Hippocampal formation (tissue), 2 donors: ENCODE measurements at places on chromosomes 12 and 14.

- DNase-seq = no peak
Measured at GRCh38 chr14:91229005-91229382, 15.5 kb downstream of the GPR68 start.

DNA sequence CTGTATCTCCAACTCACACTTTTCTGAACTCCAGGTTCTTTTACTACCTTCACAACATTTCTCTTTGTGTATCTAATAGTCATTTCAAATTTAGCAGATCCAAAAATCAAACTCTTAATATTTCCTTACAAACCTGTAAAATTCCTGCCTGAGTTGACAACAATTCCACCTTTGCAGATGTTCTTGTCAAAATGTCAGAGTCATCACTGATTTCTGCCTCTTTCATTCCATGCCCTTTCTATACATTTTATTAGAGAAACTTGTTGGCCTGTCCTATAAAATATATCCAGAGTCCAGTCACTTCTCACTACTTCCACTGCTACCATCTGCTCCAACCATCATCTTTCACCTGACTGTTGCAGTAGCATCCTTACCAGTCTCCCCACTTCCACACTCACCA is 119.7 kb downstream of the CAPZA3 start:
- DNase-seq = no peak

DNA sequence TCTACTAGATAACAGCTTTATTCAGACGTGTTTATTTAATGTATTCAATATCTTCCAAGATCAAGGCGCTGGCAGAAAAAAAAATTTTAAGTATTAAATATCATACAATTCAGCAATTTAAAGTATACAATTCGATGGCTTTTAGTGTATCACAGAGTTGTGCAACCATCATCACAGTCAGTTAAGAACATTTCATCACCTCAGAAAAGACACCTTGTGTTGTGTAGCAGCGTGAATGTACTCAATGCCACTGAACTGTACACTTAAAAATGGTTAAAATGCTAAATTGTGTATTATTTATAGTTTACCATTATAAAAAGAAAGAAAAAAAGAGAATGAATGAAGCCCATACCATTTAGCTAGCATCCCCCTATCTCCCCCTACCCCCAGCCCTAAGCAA is 96.4 kb downstream of the RIN3 start:
- DNase-seq = no peak

GRCh38 chr12:42695490-42695995 is 106.0 kb upstream of the PRICKLE1 start:
- DNase-seq = no peak

DNA sequence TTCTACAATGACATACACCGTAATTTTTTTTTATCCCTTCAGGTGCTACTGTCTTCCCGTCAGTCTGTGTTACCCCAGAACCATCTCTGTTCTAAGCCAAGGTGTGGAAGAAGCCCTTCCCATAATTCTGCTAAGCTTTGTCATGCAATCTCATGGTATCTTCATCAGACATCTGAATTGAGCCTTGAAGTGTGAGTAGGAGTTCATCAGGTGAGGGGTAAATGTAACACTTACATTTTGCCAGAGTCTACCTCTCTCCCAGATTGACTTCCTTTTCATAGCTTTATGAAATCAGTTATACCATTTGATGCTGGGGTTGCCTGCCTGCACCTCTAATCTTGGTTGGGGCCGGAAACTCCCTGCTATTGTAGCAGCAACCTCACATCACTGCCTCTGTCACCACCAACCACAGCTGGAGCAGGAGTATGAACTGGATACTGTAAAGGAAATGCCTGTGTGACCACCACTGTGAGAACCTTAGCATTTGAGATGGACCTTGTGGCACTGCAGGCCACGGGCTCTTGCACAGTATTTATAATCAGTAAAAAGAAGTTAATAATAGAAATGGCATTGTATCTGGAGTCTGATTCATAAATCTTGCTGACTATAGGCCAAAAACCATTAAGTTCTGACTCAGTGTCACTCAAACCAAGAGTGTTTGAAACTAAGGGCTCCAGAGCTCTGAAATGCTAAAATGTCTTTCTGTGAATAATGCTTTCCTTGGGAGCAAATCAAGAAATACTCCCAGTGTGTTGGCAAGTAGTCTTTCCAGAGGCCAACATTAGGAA is 58.7 kb upstream of the STK38L start:
- DNase-seq = no peak

DNA sequence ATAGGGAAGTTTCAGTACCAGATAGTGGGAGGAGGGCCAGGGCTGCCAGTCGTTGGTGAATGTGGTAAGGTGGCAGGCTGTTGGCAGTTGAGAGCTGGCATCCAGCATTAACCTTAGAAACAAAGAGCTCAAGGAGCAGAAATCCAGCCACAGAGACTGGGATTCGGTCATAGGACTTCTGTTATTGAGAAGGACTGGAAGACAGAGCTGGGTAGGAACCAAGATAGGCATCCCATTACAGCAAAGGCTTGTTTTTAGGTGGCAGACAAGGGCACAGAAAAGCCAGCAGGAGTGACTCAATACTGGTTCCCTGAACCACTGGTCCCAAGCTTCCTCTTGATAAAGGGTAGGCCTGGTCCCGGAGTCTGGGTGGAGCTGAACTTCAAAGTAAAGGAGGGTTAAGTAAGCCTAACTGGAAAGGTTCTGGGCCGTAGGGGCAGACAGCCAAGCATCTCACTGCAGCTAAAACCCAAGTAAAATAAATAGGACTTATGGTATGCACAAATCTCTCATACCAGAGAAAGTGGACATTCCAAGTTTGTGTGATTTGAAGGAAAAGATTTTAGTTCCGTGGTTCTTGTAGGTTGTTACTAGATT is 147.9 kb downstream of the ETV6 start:
- DNase-seq = no peak
